ENCODE measurements at places on chromosomes 11 and 22. TPM values are rescaled to one million over a fixed set of nuclear protein-coding genes. Genes with fewer than 3 reads are reported as not detected.

The C22orf15 gene
- total RNA-seq: 0.72 TPM

The OR5AL1 gene
- not detected for total RNA-seq

The RAB38 gene
- 13.8 TPM for total RNA-seq

GRCh38 chr11:6258141-6258540 is 1.5 kb upstream of the CCKBR start:
- no peak for DNase-seq

- no peak for DNase-seq
Measured at GRCh38 chr22:44944883-44945601, 64.8 kb downstream of the PHF21B start.

GRCh38 chr11:15621565-15621964 is 506.8 kb downstream of the INSC start:
- DNase-seq: no peak

DNA sequence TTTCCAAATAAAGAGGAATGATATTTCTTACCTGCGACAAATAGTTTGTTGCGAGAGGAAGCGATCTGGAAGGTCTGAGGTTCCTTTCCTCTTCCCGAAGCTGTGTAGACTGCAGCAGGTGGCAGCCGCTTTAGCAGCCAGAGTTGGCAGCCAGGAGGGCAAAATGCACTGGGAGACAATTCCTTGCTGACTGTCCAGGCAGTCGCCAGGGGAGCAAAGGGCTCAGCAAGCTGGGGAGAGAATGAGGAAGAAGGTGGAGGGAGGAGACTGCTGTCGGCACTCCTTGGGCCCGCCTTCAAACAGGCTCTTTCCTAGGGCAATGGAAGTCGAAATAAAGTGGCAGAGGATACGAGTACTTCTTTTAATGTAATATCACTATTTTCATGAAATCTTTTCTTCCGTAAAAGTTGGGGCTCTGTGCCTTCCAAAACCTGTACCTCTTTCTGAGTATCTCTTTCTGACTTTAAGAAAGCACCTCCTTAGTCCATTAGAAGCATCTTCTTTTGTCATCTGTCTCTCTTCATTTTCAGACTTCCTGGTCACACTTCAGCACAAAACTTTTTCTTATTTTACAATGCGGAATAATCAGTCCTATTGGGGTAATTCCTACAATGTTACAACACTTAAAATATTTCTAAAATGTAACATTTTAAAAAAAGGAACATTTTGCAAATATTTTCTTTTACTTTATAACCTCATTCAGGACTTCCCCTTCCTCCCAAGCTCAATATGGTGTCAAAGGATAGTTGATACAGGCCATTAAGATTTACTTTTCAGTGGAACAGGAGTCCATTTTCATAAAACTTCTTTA is at the start of gene IL18:
Gene IL18, minus strand, starts transcription at position 220 of the 811 bp plus-strand sequence. CDS start 9,041 bp downstream, outside the sequence.
- DNase-seq: no peak

Measured in activated T-cell treated with anti-CD3 and anti-CD28 coated beads, Interleukin-2, amount 50 U/mL, for 72 hours (primary cell).